Lower leg skin (tissue), 4 donors: ENCODE measurements at places on chromosomes 2 and 18. TPM values are rescaled to one million over a fixed set of nuclear protein-coding genes. Genes with fewer than 3 reads are reported as not detected.
A peak's percentile ranks its signal among the peaks of the same experiment; 100 is the strongest.

DNA sequence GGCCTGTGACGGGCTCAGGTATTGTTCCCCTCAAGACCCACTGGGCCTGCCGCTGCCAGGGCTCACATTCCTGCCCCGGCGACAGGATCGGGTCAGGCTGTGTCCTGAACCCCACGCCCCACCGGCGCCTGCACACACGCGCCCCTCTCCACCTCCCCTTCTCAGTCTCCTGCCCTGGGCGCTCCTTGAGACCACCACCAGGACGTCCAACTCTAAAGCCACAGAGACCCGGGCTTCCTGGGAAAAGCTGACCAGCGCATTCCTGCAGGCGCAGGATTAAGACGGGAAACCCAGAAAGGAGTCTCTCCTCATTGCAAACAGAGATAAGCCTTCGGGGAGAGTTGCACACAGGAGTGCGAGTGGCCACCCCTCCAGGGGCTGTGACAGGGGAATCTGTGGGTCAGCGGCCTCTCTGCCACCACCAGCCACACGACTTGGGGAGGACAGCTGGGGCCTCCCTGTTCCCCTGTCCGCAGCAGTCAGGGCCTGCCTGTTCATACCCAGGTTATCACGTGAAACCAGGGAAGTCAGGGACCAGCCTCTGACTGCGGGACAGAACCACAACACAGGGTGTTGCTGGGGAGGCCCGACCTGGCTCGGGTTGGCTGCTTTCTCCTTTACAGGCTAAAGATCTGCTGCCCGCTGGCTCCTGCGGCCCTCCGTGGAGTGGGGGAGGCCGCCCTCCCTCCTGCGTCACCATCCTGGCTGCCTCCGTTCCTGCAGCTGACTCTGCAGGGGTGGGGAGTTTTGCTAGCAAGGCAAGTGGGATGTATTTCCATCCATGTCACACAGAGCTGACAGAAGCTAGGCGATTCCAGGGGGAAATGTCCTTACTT lies 88.8 kb downstream of the ZCCHC2 start:
- DNase-seq: no peak

GRCh38 chr2:15763822-15764682 lies 172.4 kb downstream of the DDX1 start:
- peak; percentile 54 for DNase-seq

GRCh38 chr18:13003466-13003896 lies 12.3 kb downstream of the CEP192 start:
- DNase-seq: no peak

GRCh38 chr2:120251880-120252224 lies 800 bp upstream of the RALB start:
- DNase-seq: no peak

DNA sequence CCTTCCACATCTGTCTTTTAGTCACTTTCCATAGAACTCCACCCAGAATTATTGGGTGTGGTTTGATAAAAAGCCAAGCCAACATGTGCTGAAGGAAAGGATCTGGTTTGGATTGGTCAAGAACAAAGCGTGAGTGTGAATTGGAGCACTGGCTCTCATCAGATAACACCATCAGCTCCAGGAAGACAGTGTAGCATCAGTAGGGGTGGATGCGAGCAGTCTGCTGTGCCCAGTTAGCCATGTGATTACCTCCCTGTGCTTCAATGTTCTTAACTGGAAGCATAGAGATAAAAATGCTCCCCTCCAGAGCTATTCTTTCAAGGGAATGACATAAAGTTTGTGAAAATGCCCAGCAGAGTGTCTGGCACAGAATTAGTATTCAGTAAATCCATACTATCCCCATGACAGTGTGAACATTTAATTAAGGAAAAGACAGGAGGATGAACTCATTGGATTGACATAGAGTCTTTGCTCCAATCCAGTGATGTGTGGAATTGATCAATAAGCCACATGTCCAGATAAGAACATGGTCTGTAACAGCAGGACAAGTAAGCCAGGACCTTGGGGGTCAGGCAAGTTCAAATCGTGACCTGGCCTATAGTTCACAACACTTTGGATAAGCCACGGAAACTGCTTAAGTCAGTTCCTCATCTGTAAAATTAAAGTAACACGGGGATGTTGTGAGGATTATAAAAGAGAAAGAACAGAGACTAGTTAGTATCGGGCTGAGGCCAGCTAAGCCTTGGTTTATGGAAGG lies 68.0 kb downstream of the FAM124B start:
- no peak for DNase-seq

GRCh38 chr2:20880221-20880771 lies 57.4 kb upstream of the LDAH start:
- DNase-seq: no peak

- no peak for DNase-seq
Observed at GRCh38 chr2:181697126-181697525, 16.8 kb upstream of the NEUROD1 start.

DNA sequence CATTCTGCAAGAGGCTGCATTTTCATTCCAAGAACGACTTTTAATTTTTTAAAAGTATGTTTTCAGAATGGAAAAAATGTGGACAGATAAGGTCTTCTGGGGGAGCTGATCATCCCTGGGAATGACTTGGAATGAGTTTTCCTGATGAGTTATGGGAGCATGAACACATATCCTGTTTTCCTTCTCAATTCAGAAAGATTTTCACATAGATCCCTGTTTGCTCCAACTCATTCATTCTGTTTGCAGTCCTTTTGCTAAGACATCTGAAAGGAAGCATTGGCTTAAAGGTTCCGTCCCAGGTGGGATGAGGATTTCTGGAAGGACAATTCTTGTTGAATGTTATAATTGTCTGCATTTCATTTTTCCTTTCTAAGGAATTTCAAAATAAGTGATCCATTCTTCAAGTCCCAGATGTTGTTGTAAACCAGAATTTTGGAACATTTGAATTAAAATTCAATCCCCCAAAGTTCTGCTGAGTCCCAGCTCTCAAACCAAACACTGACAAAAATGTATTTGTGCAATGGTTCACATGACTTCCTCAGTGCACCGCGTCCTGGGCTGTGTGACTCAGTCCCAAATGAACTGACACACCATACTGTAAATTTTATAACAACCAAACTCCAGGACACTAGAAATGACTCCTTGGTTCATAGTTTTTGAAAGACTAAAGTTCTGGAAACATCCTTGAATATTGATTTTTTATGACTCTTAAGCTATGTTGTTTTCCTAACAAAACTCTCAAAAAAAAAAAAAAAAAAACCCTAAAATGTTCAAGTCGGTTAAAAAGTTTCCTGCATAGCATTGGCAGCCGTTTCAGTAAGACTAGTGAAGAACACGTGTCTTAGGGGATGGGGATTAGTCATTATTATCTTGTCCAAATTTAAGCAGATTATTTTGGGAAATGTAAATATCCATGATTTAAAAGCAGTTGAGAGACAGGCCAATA lies 281.8 kb upstream of the TCF4 start:
- DNase-seq: peak; percentile 46

GRCh38 chr2:113070606-113070975 lies 2.8 kb downstream of the IL1F10 start:
- DNase-seq: no peak

- no peak for DNase-seq
Observed at GRCh38 chr2:222134654-222135053, 164.1 kb downstream of the PAX3 start.

DNA sequence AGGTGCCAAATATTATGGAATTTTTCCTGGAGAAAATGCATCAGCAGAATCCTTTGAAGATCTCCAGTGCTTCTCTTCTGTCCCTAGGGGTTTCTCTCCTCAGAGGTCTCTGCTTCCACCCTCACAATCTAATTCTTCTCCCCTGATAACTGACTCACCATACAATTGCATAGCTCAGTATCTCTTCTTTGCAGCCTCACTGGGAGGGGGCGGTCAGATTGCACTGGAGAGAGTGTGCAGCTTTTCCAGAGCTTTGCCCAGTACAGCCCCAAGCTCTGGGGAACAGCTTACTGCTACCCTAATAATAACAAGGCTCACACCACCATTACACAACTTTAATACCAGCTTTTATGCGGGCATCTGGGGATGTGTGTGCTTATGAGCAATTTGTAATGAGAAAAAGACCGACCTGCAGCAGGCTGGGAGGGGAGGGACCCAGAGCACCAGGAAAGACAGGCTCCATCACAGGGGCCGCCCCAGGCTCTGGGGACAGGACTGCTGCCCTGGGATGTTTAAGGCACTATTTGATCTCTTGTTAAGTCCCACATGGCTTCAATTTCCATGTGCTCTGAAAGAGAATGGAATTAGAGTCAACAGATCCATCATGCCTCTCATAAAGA lies 276.6 kb upstream of the SIX2 start:
- DNase-seq: no peak

DNA sequence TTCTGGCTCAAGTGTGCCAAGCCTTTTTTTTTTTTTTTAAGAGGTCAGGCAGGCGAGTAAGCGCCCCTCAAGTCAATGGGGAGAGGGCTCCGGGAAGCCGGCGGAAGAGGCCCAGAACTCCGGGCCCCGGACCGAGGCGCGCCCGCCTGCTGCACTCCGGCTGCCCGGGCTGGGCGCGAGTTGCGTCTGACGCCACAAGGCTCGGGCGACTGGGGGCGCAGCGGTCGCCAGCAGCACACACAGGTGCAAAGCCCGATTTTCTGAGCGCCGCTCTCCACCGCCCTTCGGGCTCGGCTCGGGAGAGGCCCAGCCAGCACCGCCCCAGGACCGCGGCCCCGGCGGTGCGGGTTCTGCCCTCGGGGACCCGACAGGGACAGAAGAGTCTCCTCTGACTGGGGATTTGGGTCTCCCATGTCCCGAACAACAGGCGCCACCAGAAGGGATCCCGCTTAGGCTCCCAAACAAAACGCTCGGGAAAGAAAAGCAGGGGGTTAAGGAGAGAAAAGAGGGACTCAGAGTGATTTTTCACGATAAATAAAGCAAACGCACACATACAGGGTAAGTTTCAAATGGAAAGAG lies 787 bp downstream of the ERBB4 start:
- no peak for DNase-seq

DNA sequence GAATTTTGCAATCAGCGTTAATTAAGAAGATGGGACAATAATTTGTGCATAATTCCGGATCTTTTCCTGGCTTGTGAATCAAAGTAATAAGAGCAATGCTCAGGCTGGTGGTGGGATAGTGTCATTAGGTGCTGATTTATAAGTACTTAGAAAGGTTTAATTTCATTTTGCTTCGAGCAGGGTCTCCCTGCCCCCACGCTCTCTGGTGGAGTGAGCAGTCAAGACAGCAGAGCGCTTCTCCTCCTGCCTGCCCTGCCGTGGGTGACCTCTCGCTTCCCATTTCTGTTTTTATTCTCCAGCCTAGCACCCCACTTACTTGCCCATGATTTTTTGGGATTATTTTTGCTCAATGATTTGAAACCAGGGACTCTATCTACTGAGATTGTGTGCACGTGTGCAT lies 7.1 kb downstream of the ASB18 start:
- no peak for DNase-seq

DNA sequence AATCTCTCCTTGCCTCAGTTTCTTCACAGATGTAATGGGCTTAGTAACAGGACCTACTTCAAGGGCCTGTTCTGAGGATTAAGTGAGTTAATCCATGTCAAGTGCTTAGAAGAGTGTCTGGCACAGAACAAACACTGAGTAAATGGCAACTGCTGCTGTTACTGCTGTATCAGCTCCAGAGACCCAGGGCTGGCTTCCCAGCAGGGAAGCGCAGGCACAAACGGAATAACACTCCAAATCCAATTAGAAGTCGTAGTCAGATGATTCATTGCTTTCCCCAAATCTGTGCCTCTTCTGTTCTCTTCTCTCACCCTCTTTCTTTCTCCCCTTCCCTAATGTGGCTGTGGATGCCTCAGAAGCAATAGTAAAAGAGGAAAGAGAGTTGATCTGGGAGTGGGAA lies 101.1 kb upstream of the FZD7 start:
- DNase-seq: no peak

- DNase-seq: no peak
Observed at GRCh38 chr2:198374375-198375082, 570.1 kb downstream of the PLCL1 start.

DNA sequence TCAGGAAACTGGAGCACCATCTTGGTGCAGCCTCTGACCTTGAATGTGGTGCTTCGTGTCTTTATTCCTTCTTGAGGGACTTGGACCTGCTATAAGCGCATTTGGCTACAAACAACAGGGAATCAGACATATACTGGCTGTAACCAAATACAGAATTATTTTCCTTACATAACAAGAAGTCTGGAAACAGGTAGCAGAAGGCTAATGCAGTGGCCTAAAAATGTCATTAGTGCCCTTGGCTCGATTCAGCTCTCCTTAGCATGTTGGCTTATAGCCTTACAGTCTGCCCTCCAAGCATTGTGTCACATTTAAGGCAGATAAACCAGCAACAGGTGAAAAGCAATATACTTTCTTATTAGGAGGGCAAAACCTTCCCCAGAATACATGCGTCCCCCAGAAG lies 655.4 kb downstream of the XIRP2 start:
- DNase-seq: no peak

GRCh38 chr2:198953328-198953727 lies 504.4 kb downstream of the SATB2 start:
- DNase-seq: no peak

- no peak for DNase-seq
Observed at GRCh38 chr2:111095434-111095833, 25.3 kb upstream of the BCL2L11 start.

- no peak for DNase-seq
Observed at GRCh38 chr2:240355001-240355891, 80.2 kb upstream of the GPC1 start.

GRCh38 chr18:47968006-47968676 lies 37.7 kb upstream of the SMAD2 start:
- no peak for DNase-seq

DNA sequence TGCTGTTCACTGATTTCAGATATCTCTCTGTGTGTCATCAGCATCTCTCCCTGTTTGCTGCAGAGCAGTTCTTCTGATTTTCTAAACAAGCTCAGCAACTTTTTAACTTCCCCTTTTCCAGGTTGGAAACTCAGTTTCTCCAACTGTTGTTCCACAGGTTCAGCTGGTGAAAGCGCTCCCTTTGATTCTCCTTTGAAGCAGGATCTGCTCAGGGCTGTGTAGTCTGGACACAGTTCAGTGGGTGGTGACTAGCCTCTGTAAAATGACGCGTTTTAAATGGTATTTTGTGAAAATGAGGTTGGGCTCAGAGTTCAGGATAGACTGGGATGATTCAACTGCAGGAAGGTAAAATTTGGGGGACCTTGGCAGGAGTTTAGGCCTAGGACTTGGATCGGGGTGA lies 106.3 kb downstream of the TRIM43 start:
- peak; percentile 5 for DNase-seq

GRCh38 chr2:180705122-180705521 lies 275.3 kb upstream of the UBE2E3 start:
- DNase-seq: no peak

Gene KLF7
- 16.0 TPM for total RNA-seq

Gene TPO
- 0.64 TPM for total RNA-seq

Gene RAB11FIP5
- total RNA-seq: 40.7 TPM

Gene RGPD3
- 0.20 TPM for total RNA-seq

Gene RPS27A
- 1,078 TPM for total RNA-seq

Gene RNU2-63P
- total RNA-seq: not detected

Gene DES
- 36.8 TPM for total RNA-seq

Gene IL36G
- total RNA-seq: 19.1 TPM

Gene GRB14
- 2.2 TPM for total RNA-seq

Gene ASB18
- not detected for total RNA-seq

Gene FHOD3
- 9.2 TPM for total RNA-seq

Gene PDE11A
- 0.36 TPM for total RNA-seq
